ENCODE measurements at places on chromosomes 7 and 10.
A peak's percentile ranks its signal among the peaks of the same experiment; 100 is the strongest.

DNA sequence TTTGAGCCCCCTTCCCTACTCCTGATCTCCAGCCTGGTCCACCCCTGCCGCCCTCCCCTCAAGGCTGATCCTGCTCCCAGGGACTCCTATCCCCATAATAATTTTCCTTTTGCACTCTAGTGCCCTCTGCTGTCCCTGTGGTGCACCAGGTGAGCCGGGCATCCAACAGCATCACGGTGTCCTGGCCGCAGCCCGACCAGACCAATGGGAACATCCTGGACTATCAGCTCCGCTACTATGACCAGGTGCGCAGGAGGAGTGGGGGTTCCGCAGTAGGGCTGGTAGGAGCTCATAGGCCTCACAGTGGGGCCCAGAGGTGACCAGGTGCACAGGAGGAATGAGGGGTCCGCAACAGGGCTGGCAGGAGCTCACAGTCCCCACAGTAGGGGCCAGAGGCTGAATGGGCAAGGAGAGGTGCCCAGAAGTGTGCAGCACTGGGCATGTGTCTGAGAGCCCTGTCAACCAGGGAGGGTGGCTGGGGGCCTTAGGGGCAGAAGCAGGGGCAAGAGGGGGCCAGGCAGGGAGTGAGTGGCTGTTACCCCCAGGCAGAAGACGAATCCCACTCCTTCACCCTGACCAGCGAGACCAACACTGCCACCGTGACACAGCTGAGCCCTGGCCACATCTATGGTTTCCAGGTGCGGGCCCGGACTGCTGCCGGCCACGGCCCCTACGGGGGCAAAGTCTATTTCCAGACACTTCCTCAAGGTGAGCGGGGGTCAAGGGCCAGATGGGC, 11.7 kb downstream of the EPHB6 start:
- DNase-seq = no peak

- peak; percentile 90 for DNase-seq
Observed at GRCh38 chr7:99558306-99559174, at the start of gene ZNF655. Gene ZNF655, plus strand, starts transcription at chr7:99558642. Its CDS starts 1,918 bp downstream, at chr7:99560560.

DNA sequence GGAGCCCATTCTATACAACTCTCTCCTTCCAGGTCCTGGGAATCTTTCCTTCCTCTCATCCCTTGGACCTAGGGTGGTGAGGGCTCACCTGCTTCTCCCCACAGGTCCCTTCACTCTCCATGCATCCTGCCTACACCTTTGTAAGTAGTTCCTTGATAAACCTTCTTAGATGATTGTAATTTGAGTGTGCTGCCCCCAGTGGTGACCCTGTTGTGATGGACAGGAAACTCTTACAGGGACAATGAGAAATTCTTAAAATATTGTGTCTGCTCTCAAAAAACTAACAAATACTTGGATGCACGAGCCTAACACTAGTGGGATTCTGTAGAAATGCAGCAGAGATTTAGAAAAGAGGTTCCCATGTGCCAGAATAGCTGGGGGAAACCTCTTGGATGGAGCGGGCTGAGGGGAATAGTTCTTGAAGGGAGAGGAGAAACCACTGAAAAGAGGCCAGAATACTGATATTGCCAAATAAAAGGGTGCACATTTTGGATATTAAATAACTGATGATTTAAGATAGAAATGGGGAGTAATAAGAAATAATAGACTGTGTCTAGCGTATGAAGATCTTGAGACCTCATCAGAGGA, 6.7 kb upstream of the PAXIP1 start:
- peak; percentile 34 for DNase-seq

GRCh38 chr7:33336820-33337219, 207.5 kb downstream of the BBS9 start:
- DNase-seq = no peak

GRCh38 chr10:17878896-17879295, 69.7 kb downstream of the MRC1 start:
- no peak for DNase-seq

- no peak for DNase-seq
Observed at GRCh38 chr10:110076559-110077318, 69.0 kb downstream of the ADD3 start.

DNA sequence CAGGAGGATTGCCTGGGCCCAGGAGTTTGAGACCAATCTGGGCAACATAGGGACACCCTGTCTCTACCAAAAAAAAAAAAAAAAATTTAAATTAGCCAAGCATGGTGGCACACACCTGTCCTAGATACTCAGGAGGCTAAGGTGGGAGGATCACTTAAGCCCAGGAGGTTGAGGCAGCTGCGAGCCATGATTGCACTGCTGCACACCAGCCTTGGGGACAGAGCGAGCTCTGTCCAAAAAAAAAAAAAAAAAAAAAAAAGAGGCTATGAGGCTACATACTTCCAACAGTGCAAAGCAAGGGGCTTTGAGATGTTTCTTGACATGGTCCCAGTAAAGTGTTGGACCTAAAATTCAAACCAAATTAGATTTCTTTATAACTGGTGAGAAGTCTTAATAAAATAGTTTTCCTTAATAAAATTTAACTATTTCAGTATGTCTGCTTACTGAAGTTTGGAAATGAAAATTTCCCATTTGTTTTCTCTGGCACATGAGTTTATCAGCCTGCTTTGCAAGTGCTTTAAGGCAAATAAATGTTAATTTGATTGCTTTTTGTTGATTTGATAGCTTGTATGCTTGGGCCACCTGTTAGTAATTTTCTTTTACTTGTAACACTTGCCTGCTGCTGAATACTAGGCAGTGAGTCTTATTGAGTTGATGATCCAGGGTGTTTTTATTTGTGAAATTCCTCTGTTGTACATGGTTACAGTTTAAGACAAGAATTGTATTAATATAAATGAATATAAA, 16.1 kb downstream of the CALU start:
- no peak for DNase-seq

- no peak for DNase-seq
Observed at GRCh38 chr7:132354527-132354926, 221.7 kb downstream of the PLXNA4 start.

- DNase-seq = no peak
Observed at GRCh38 chr10:35184527-35185171, 58.0 kb downstream of the CREM start.

DNA sequence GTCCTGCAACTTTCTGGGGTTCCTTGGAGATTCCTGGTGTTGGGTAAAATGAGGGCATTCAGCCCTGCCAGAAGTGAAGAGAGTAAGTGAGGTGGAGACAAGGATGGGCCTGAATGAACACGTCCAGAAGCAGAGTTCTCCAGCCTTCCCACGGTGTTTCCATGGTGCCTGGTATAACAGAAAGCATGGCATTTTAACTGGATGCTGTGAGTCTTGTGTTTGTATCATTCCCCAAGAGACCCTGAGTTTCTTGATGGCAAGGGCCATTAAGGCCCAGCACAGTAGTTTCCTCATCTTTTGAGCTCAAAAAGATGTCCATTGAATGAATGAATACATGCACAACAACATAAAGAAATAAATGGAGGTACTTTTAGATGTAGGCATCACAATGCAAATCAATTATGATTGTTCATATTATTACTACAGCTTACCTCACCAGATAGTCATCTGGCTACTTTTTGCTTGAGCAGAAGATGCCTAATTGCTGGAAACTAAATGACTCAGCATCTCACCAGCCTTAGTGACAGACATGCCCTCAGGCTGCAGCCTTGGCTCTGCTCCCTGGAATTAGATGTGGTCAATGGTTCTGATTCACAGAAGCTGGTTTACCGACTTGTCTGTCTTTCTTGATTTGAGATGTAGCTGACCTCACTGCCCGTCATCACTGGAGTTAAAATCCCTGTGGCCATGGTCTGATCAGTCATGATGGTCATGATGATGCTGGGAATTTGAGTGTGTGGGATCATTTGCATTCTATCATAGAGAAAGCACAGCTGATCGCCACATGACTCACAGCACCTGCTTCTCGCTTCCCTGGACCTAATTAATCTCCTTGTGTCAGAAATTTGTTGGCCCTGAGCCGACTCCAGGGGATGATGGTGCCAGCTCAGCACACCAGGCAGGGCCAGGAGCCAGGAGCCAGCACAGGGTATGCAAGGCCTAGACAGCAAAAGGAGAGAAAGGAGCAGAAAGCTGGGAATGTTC, 83.9 kb downstream of the CXCL12 start:
- DNase-seq = no peak

GRCh38 chr7:32948202-32948601, 9.0 kb upstream of the FKBP9 start:
- no peak for DNase-seq

DNA sequence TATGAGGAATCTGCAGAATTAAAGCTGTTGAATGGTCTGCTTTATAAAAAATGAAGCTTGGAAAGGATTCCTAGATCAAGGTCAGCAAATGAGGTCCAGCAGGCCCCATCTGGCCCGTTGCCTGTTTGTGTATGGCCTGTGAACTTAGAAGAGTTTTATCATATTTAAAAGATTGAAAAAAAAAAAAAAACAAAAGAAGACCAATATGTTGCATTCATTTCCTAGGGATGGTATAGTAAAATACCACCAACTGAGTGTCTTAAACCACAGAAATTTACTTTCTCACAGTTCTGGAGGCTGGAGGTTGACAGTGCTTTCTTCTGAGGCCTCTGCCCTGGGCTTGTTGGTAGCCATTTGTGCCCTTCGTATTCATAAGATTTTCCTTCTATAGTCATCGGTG, 109.2 kb downstream of the PPP1R3A start:
- DNase-seq = no peak

GRCh38 chr10:19532411-19532810, 283.8 kb upstream of the PLXDC2 start:
- DNase-seq = no peak

- DNase-seq = no peak
Observed at GRCh38 chr7:8818406-8818805, 385.0 kb downstream of the NXPH1 start.

DNA sequence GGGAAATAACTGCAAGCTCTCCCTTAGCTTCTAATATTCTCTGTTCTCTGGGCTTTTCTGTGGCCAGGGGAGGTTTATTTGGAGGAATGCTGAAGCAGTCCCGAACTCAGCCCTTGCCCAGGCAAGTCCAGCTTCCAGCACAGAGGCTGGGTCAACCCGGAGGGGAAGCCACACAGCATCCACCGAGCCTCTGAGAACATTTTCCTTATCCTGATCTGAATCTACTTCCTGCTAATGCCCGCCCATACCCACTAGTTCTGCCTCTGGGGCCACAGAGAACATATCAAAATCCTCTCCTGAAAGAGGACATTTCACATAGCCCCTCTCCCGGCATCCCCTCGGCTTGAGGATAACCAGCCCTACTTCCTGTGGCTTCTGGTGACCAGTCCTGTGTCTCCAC, 31.1 kb downstream of the SH3PXD2A start:
- DNase-seq = no peak

DNA sequence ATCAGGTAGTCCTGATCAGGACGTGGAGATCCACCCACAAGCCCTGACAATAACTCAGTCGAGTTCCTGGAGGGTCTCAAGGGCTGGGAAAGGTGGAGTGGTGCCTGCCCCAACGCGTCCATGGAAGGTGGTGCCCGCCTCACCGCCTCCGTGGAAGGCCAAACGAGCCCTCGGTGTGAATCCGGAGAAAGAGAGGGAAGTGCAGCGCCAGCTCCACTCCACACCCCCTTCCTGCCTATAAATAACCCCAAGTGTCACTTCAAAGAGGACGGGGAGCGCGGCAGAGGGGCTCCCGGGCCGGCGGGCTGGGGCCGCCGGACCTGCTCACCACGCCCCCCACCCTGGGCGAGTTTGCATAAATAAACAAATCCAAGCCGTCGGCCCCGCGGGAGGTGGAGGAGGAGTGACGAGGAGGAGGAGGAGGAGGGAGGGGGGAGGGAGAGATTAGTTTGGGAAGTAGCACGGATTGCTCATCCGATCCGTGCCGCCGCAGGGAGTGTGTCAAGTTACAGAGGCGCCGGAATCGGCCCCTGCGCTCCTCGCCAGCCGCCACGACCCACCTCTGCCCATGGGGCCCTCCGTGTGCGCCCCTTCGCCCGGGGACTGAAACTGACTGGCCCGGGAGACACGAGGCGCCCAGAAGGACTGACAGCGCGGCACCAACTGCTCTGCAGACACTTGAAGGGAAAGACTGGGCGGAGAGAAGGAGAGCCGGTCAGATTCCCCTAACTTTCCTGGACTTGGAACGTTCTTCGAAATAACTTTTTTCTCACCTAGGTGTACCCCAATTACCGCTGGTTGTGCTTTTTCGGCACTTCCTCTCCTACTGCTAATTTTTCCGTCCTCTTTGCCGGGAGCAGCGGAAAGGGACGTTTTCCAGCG, at the start of gene COL13A1:
TSS of gene COL13A1 (plus strand) at position 473 of the 882 bp plus-strand sequence. CDS start 518 bp downstream, outside the sequence.
- no peak for DNase-seq

GRCh38 chr7:102836191-102836919, 76.4 kb upstream of the LRRC17 start:
- DNase-seq = no peak

- no peak for DNase-seq
Observed at GRCh38 chr7:26863518-26864308, 677 bp downstream of the SKAP2 start.

GRCh38 chr10:113473851-113474250, 79.0 kb upstream of the HABP2 start:
- no peak for DNase-seq

DNA sequence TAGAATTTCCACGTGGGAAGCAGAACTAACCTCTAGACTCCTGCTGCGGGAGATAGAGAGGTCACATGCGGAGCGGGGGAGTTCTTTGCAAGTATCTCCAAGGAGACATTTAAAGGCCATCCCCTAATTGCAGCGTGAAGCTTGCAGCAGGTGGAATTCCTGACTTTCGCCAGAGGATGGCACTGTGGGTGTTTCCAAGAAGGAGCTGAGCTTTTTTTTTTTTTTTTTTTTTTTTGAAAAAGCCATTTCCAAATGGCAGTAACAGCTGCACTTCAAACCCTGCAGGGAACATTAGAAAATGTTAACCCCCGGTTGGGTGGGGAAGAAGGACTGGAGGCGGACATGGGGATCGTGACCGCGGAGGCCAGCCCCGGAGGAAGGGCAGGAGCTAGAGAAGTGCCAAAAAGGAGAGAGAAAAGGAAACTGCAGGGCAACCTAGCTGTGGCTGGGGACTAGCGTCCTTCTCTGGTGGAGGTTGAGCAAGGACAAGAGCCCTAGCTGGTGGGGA, 487.7 kb downstream of the TYW1 start:
- DNase-seq = peak; percentile 4

DNA sequence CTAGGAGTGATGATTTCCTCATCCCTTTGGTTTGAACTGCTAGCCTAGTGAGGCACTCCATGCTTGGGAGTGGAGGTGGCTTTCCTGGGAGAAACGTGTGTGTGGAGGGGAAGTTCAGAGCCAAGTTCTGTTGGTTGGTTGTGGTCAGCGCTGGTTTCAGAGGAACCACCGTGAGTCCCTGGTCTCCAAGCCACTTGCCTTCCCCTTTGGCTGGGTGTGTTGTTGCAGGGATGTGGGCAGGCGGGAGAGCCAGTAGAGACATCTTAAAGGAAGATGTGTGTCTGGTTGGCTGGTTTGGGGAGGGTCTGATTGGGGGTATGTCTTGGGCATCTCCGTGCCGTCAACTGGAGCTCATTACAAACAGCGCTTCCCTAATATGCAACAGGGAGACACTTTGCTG, 130.8 kb upstream of the TCF7L2 start:
- no peak for DNase-seq

- DNase-seq = no peak
Observed at GRCh38 chr10:11783558-11783865, 39.6 kb upstream of the PROSER2 start.

All from activated naive CD4-positive, alpha-beta T cell treated with Interleukin-2 at 50 U/mL for 16 hours (primary cell).